ENCODE measurements at places on chromosomes 1 and 21.

DNA sequence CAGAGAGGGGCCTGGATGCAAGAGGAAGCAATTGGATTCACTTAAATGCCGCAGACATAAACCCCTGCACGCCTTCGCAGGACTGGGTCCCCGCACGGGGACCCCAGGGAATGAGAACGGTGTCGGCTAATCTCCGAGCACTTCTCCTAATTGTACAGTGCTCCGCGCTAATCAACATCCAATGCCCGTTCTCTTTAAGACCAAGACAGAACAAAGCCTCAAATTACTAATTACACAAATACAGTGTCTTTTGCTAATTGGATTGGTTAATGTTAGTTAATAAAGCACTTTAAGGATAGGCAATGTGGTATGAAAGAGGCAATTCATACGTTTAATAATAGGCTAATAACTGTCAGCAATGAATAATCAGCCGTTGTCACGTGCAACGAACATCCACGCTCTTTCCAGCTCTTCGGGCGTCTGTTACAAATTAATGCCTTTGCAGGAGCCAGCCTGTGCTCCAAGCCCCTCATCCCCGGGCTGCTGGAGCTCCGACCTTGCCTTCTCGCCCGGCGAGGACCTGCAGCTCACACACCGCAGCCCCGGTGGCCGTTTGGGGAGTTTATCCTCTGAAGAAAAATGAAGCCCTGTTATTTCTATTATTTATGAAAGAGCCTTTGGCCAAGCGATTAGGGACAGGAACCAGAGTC is 157.8 kb downstream of the PRDM16 start:
- H3K4me1 ChIP-seq: no peaks in the 10 kb centered on the region
- no peaks in the 10 kb centered on the region for H3K36me3 ChIP-seq
- no peak overlapping the region for H3K27ac ChIP-seq
- no peak for DNase-seq
- no peak overlapping the region for H3K4me3 ChIP-seq

GRCh38 chr21:24403221-24403620 is 1204.1 kb downstream of the MRPL39 start:
- H3K4me3 ChIP-seq: no peak overlapping the region
- H3K27ac ChIP-seq: no peak overlapping the region
- H3K36me3 ChIP-seq: no peaks in the 10 kb centered on the region
- DNase-seq: no peak
- no peaks in the 10 kb centered on the region for H3K4me1 ChIP-seq

GRCh38 chr1:243730487-243731150 is 119.4 kb downstream of the AKT3 start:
- no peaks in the 10 kb centered on the region for H3K4me1 ChIP-seq
- no peaks in the 10 kb centered on the region for H3K27me3 ChIP-seq
- no peaks in the 10 kb centered on the region for H3K36me3 ChIP-seq
- H3K27ac ChIP-seq: no peak overlapping the region

DNA sequence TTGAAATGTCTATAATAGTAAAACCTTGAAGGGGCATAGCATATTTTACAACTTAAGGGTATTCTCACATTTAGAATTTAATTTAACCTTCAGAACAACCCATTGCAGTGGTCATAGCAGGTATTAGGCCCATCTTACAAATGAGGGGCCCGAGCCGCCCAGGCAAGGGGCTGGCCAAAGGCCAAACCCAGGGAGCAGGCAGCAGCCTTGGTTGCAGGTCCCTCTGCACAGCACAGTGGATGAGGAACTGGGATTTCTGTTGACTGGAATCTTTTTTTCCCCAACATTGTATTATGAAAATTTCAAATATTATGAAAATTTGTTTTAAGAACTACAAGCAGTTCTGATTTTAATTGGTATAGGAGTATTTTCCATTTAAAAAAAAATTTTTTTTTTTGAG is 33.2 kb downstream of the CCSAP start:
- no peaks in the 10 kb centered on the region for H3K4me1 ChIP-seq
- no peaks in the 10 kb centered on the region for H3K27me3 ChIP-seq
- H3K4me3 ChIP-seq: no peak overlapping the region
- peaks cover 6% of the 10 kb centered on the region for H3K36me3 ChIP-seq

DNA sequence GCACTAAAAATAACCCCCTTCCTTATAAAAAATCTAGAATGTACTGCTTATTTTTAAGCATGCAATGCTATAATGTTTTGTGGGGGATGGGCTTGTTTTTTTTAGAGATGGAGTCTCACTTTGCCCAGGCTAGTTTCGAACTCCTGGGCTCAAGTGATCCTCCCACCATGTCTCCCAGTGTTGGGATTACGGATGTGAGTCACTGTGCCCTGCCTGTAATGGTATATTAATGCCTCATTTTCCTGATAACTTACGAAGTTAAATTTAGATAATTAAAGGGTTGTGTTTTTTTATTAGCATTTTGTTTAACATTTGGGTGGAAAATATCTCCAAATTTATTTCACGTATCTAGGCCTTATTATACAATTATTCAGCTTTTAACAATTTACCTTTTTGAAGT is 6.5 kb downstream of the RNF11 start:
- no peaks in the 10 kb centered on the region for H3K36me3 ChIP-seq
- no peak overlapping the region for H3K4me3 ChIP-seq
- DNase-seq: no peak

DNA sequence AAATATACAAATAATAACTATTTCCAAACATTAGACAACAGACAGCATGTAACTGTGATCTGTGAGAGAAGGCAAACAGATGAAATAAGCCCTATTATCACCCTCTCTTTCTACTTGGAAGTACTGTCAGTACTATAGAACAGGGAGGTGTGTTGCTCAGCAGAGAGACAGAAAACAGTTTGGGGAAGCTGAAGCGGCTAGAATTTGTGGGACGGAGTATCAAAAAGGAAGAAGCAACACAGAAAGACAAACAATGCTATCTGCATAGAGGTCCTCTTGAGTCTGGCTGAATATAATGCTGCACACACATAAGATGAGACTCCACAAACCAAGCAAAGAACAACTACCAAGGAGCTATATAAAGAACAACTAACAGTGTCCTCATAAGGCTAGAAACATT is 59.4 kb downstream of the ZZZ3 start:
- H3K4me1 ChIP-seq: no peaks in the 10 kb centered on the region
- H3K27me3 ChIP-seq: no peaks in the 10 kb centered on the region
- DNase-seq: no peak
- H3K27ac ChIP-seq: no peak overlapping the region

DNA sequence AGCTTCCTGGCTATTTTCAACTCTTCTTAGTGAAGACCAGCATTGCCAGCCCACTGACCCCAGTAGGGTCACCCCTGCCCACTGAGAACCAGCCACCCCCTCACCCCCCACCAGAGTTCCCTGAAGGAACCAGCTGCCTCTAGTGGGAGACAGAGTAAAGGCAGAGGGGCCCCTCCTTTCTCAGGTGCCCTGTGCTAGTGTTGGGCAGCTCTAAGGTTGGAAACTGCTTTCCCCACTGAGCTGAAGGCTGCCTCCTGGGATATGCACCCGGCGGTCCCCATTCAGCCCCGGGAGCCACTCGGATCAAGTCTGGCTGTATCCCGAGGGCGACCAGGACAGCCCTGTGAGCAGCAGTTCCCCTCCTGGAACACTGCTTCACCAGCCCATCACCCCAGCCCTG is 111.0 kb downstream of the PGBD5 start:
- no peak for DNase-seq
- no peaks in the 10 kb centered on the region for H3K4me1 ChIP-seq
- H3K27me3 ChIP-seq: no peaks in the 10 kb centered on the region
- H3K4me3 ChIP-seq: no peak overlapping the region
- no peaks in the 10 kb centered on the region for H3K36me3 ChIP-seq
- no peak overlapping the region for H3K27ac ChIP-seq

- no peaks in the 10 kb centered on the region for H3K4me1 ChIP-seq
- no peak overlapping the region for H3K4me3 ChIP-seq
- no peak overlapping the region for H3K27ac ChIP-seq
- no peaks in the 10 kb centered on the region for H3K27me3 ChIP-seq
Observed at GRCh38 chr1:116433275-116434257, 60.5 kb downstream of the ATP1A1 start.

DNA sequence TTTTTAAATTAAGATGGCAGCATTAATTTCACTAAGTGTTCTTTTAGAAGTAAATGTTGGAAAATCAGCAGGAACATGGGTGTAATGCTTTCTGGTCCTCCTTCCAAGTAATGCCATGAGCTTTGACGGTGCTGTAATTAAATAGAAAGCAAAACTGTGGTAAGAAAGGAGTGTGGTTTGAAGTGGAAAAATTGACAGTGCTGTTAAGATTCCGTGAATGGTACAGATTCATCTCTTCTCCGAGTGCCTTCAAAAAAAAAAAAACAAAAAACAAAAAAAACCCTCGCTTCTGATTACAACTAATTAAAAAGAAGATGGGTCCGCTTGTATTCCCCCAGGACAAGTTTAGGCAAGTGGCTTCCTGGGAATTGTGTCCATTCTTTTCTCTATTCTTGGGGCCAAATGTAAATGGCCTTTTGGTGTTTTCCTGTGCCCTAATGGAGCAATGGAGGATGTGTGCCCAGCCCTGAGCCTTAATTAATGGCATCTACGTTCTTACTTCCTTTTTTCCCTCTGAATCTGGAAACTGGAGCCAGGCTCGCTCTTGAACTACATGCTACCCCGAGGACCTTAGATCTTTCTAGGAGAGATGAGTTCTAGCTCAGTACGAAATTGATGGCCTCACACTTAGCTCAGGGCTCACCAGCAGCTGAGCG is 5.1 kb downstream of the LMO4 start:
- H3K36me3 ChIP-seq: no peaks in the 10 kb centered on the region
- no peak for DNase-seq
- peak overlapping the region; percentile 63 for H3K4me3 ChIP-seq
- H3K27me3 ChIP-seq: no peaks in the 10 kb centered on the region
- H3K27ac ChIP-seq: peak overlapping the region; percentile 60

- no peaks in the 10 kb centered on the region for H3K27me3 ChIP-seq
- no peak overlapping the region for H3K27ac ChIP-seq
- DNase-seq: no peak
- H3K36me3 ChIP-seq: no peaks in the 10 kb centered on the region
- no peaks in the 10 kb centered on the region for H3K4me1 ChIP-seq
- H3K4me3 ChIP-seq: no peak overlapping the region
Observed at GRCh38 chr1:92567211-92567868, 80.6 kb upstream of the GFI1 start.

DNA sequence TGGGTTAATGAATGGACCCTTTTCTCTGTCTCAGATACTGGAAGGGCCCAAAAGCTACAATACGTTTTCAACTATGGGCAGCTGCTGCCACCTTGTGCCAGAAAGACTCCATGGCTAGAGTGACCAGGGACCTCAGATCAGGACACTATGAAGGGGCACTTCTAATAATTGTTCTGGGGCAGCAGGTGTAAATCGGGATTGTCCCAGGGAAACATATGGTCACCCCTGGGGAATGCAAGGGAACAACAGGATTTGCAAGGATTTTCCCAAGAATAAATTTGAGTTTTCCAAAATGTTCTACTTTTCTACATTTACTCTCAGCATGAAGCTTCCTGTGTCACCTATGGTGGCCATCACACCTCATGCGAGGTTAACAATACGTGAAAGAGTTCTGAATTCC is 12.0 kb upstream of the FCAMR start:
- no peaks in the 10 kb centered on the region for H3K4me1 ChIP-seq
- no peak overlapping the region for H3K4me3 ChIP-seq
- DNase-seq: peak; percentile 27
- H3K27me3 ChIP-seq: no peaks in the 10 kb centered on the region

GRCh38 chr1:210686841-210687240 is 358.1 kb downstream of the HHAT start:
- H3K36me3 ChIP-seq: no peaks in the 10 kb centered on the region
- no peaks in the 10 kb centered on the region for H3K4me1 ChIP-seq
- no peak for DNase-seq
- no peak overlapping the region for H3K27ac ChIP-seq
- H3K27me3 ChIP-seq: no peaks in the 10 kb centered on the region

GRCh38 chr1:51284487-51284954 is 45.8 kb downstream of the TTC39A start:
- H3K36me3 ChIP-seq: no peaks in the 10 kb centered on the region
- no peak overlapping the region for H3K4me3 ChIP-seq
- no peak overlapping the region for H3K27ac ChIP-seq
- no peaks in the 10 kb centered on the region for H3K27me3 ChIP-seq

DNA sequence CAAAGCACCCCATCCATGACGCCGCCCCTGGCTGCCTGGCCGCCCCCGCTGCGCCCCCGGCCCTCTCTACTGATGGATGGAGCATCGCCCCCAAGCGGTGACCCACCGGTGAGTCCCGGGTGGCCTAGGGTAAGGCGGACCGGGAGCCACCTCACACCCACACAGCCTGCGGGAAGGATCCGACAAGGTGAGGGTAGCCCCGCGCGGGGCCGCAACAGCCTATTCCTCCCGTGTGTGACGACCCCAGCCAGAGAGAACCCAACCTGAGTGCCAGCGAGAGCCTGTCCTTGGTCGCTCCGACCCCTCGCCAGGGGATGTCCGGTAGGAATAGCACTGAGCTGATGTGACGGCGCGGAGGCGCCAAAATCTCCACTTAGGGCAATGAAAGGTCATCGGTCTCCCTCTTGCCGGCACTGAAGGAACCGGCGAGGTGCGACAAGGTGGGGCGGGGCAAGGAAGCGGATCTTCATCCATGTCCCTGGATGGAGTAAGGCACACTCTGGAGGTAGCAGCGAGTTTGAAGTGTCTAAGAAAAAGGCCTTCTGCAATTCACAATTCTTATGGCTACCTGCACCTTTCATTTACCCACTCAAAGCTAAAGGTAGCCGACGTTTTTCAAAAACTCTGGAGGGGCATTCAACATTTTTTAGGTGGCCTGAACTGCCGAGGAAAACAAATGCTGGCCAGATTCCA is 19.7 kb upstream of the CHIA start:
- H3K4me3 ChIP-seq: peak overlapping the region; percentile 28
- peaks cover 7% of the 10 kb centered on the region for H3K4me1 ChIP-seq
- peaks cover 12% of the 10 kb centered on the region for H3K27me3 ChIP-seq
- H3K27ac ChIP-seq: no peak overlapping the region
- H3K36me3 ChIP-seq: no peaks in the 10 kb centered on the region
- no peak for DNase-seq

DNA sequence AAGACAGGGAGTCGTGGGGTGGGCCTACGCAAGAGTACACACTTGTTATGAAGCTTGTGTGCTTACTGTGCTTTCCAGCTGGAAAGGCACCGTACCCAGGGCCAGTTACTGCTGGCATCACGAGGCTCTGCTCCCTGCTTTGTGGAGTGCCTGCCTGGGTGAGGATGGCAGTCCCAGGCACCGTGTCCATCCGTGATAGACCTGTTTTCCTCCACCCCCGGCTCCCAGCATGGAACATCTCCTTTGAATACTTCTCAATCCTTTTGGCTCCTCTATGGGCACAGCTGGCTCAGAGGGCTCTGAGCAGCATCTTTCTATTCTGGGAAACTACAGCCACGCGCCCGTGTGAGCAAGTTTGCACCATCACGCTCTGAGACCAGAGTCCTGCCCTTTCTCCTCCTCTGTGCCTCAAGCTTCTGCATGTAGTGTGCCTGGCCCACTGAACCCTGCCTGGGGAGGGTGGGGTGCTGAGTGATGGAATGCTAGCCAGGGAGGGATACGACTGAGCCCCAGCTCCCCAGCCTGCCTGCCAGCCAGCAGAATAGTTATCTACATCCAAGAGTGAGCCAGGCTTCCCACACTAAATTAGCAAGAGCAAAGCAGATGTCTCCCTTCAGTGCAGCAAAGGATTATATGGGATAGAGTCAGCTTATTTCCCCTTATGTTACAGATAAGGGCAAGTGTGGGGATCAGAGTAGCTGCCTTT is 7.1 kb upstream of the TNR start:
- no peak for DNase-seq
- no peaks in the 10 kb centered on the region for H3K4me1 ChIP-seq
- H3K27ac ChIP-seq: no peak overlapping the region
- no peaks in the 10 kb centered on the region for H3K27me3 ChIP-seq
- no peaks in the 10 kb centered on the region for H3K36me3 ChIP-seq

- no peak for DNase-seq
- H3K27ac ChIP-seq: no peak overlapping the region
Observed at GRCh38 chr1:31747304-31747703, 16.8 kb downstream of the ADGRB2 start.
